Small intestine (tissue), 16 donors: ENCODE measurements at places on chromosomes 4 and X.

DNA sequence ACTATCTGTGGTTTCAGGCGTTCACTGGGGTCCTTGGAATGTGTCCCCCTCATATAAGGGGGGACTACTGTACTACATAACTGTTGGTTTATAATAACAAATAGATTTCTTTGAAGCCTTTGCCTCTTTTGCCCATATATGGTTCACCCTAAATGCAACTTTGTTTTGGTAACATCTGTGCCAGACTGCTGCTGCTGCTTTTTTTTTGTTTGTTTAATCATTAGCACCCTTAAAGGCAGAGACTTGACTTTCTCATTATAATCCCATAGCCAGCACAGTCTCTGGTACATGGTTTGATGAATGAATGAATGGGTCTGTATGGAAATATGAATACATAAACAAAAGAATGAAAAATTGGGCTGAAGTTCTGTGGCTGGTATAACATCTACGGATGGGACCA lies 80.2 kb upstream of the LHFPL1 start:
- DNase-seq: no peak

GRCh38 chrX:74349387-74349786 lies 45.4 kb downstream of the ZCCHC13 start:
- DNase-seq: no peak

- DNase-seq: no peak
Observed at GRCh38 chr4:26113339-26113940, 199.4 kb downstream of the SMIM20 start.

GRCh38 chr4:27245216-27245615 lies 384.6 kb downstream of the STIM2 start:
- DNase-seq: no peak

- no peak for DNase-seq
Observed at GRCh38 chr4:152949930-152950329, 13.8 kb downstream of the FHDC1 start.

GRCh38 chr4:182839256-182839655 lies 77.9 kb downstream of the DCTD start:
- no peak for DNase-seq

DNA sequence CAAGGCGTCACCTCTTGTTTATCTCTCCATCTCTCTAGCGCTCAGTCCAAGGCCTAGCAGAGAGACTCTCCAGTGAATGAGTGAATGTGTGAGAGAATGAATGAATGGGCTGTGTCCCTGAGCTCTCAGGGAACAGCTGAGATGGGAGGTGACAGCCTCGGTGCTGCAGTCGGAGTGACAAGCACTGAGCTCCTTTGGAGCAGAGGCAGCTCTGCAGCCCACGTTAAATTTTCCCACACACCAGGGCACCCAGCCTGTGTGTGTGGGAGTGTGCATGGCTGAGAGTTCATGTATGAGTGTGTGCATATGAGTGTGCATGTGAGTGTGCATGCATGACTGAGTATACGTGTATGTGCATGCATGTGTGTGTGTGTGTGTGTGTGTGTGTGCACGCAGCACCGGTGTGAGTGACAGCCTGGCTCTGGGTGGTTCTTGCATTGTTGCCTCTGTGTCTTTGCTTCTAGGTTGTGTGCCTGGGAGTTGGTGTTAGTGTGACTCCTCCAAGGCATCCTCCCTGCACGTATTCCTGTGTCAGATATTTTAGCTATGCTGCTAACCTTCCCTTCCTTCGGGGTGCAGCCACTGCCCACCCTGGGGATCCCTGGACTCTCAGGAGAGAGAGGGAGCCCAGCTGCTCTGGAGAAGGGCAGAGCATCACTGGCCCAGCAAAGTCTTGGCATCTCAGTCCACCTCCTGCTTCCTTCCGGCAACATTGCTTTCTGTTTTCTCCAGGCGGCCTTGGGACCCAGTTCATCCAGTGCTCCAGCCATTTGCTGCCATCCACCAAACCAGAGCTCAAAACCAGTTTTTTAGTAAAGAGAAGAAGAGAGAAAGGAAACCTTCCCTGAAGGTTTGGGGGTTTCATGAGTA lies 98.6 kb downstream of the PPP2R2C start:
- no peak for DNase-seq

DNA sequence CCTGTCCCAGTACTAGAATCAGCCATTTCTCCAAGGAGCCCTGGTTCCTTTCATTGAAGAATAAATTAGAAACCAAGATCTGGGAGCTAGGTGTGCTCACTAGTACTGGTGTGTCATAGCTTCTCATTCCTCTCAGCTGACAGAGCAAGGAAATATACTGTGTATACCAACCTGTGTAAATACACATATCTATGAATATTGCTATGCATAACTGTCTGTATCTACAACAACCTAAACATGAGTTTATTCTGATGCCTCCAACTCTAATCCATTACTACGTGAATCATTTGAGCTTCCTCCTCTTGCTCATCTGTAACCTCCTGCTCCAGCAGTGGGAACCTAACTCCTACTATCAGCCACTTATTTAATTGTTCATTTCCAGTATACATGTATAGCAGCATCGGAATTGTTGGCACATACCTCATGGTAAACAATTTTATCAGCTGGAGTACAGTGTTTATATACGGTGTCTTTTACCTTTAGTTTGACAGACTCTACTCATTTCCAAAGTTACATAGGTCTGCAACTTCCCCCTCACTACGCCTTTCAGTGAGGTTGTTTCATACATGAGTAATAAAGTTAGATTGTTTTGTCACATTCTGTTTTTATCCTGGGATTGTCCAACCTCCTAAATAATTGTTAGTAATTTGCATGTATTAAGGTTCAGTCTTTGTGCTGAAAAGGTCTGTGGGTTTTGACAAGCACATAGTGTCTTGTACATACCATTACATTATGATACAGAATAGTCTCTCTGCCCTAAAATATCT lies 7.1 kb upstream of the SCRG1 start:
- DNase-seq: no peak

DNA sequence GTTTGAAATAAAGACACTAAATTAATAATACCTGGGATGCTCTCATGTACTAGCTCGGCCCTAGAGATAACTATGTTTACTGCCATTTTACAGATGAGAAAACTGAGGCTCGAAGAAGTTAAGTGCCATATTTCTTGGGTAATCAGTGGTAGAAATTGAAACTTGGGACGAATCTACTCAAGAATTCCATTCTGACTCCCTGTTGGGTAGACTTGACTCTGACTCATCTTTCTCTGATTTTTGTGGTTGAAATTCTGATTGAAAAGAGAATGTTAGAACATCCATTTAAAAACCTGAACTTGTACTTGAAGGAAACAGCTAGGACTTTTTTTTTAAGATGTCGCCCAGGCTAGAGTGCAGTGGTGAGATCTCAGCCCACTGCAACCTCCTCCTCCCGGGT lies 50.1 kb upstream of the NSUN7 start:
- no peak for DNase-seq

DNA sequence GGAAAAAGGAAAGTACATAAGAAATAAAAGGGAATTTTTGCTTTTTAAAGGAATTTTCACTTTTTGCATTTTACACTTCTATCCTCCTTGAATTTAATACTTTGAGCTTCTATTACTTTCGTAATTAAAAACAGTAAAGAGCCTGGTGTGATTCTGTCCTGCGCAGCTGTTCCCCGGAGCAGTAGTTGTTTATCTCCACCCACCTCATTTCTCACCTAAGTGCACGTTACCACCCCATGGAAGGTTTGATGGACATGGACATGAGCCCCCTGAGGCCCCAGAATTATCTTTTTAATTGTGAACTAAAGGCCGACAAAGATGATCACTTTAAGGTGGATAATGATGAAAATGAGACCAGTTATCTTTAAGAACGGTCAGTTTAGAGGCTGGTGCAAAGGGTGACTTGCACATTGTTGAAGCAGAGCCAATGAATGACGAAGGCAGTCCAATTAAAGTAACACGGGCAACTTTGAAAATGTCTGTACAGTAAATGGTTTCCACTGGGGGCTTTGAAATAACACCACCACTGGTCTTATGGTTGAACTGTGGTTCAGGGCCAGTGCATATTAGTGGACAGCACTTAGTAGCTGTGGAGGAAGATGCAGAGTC lies 52.1 kb upstream of the TEX13D start:
- no peak for DNase-seq

DNA sequence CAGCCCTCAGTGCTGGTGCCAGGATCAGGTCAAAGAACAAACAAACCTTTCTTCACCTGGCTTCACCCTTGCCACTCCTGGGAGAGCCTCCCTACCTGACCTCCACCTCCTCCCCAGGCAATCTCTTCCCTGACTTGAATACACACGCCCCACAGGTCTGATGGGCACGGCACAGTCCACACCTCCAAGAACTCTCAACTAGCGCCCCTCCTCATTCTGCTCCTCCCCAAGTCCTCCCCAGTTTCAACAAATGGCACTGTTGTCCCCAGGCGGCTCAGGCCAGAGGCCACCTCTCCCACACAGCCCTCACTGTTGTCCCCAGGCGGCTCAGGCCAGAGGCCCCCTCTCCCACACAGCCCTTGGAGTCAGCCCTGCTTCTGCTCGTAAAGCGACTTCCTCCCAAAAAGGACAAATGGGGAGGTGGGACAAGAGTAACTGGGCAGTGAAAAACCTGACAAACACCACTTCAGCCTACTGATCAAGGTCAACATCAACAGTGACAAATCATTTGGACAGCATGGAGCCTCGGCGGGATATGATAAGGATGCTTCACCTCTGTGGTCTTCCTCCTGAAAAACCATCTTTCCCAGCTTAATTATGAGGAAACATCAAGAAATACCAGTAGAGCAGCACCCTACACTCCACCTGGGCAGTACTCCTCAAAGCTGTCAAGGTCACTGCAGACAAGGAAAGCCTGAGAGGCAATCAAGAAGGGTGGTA lies 2.9 kb downstream of the LETM1 start:
- no peak for DNase-seq

DNA sequence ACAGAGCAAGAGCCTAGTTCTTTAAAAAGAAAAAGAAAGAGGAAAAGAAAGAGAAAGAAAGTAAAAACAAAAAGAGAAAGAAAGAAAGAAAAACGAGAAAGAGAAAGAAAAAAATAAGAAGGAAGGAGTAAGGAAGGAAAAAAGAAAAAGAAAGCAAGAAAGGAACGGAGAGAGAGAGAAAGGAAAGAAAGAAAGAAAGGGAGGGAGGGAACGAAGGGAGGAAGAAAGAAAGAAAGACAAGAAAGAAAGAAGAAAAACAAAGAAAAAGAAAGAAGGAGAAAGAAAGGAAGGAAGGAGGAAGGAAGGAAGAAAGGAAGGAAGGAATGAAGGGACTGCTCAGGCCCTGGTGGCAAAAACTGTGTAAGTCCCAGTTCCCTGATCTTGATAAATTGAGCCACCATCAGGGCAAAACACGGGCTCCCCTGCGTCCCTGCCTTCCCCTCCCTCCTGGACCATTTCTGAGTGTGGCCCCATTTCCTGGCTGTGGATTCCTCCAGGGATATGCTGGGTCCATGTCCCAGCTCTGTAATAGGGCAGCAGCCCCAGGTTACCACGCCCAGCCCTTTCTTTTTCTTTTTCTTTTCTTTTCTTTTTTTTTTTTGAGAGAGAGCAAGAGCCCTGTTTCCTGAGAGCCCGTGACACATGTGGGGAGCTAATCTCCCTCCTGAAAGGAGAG lies 44.8 kb downstream of the SHOX start:
- no peak for DNase-seq

DNA sequence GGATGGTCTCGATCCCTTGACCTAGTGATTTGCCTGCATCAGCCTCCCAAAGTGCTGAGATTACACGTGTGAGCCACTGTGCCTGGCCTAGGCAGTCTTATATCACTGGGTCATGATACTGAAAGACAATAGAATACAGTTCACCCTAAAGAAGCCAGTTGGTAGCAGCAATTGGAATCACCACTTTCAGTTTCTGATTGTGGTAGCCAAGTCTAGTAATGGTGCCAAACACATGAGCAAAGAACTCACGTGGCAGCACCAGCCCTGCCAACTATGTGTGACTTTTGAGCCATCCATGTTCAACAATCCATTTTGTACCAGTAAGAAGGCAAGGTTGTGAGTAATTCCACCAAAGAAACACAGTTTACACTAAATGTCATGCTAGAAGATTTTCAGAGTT lies 548.4 kb downstream of the KLHL13 start:
- DNase-seq: no peak

DNA sequence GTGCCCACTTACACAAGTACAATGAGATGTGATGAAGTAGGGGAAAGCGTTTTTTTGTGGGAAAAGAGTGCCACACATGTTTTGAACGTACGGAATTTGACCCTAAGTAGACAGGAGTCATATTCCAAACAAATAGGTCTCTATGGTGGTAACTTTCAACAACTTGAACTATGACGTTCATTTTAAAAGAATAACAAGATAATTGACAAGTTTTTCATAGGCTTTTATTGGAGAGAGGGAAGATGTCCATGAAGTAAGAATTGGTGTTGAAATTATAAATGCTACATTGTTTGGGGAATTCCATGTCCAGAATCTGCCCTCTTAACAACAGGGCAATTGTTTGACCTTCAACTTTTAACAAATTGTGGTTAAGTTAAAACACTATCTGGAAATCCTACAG lies 126.5 kb downstream of the GASK1B start:
- no peak for DNase-seq

DNA sequence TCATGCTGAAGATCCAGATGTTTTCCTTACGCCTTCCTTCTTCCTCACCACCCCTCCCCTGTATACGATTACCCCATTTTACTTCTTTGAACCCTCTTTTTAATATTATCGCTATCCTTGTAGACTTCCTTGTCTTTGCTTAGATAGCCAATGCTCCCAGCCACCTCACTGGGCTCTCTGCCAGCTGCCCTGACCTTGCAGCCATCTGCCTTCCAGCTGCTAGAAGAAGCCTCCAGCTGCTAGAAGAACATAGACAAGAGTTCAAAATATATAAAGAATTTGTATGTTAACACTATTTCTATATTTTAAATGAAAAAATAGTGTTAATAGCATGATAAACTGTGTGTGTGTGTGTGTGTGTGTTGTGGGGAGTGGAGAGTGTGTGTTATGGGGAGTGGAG lies 374.7 kb downstream of the ANKRD50 start:
- peak; percentile 8 for DNase-seq
